ENCODE measurements at places on chromosomes 11 and 22.

DNA sequence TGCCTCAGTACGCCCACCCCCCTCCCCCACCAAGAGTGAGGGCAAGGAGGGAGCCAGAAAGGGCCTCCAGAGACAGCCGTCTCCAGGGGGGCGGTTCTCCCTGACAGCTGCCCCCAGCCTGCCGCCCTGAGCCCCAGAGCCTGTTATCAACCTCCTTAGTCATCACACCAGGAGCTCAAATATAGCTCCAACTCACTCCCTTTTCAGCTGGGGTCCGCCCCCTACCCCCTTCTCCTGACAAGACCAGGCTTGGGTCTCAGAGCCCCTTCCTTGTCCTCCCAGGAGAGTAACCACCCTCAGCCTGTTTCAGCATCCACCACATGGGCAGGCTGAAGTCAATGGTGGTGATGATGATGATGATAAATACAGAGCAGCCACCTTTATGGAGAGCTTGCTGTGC lies 2.5 kb upstream of the INPP5J start:
- DNase-seq = no peak

- peak; percentile 46 for DNase-seq
These were observed 21.1 kb downstream of the RTN4R start for GRCh38 chr22:20247010-20247505.

DNA sequence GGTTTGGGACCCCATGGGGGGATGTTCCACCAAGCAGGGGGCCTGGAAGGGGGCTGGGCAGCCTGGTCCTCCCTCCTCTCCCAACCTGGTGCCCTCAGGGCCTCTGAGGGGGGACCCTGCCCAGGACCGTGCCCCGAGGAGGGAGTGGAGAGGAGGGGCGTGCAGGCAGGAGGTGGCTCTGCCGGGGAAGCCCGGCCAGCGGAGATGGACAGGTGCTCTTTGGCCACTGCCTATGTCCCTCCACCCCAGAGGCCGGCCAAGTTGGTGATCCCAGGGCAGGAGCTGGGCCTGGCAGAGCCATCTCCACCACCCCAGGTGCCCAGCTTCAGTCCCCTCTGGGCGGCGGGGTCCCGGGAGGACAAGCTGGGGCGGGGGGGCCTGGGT lies 2.4 kb downstream of the MUC2 start:
- no peak for DNase-seq

DNA sequence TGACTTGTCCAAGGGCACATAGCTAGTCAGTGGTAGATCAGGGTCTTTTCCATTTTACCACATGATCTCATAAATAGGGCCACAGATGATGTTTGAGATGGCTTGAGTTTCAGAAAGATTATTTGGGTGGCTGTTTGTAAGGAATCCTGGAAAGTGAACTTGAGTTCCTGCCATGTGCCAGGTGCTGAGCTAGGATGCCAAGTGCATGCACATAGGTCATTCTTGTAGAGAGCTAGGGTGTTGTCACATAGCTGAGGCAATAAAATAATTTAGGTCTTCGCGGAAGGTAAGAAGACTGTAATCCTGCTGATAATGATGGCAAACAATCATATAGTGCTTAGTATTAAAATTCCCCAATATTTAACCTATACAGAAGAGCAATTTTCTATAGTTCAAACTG lies 1162.6 kb upstream of the TENM4 start:
- DNase-seq = no peak

- no peak for DNase-seq
These were observed 149.4 kb upstream of the SNX19 start for GRCh38 chr11:131065435-131066413.

- peak; percentile 87 for DNase-seq
These were observed at the start of gene KCNQ1OT1 for GRCh38 chr11:2699531-2700414. TSS of gene KCNQ1OT1 (minus strand) at chr11:2699994.

DNA sequence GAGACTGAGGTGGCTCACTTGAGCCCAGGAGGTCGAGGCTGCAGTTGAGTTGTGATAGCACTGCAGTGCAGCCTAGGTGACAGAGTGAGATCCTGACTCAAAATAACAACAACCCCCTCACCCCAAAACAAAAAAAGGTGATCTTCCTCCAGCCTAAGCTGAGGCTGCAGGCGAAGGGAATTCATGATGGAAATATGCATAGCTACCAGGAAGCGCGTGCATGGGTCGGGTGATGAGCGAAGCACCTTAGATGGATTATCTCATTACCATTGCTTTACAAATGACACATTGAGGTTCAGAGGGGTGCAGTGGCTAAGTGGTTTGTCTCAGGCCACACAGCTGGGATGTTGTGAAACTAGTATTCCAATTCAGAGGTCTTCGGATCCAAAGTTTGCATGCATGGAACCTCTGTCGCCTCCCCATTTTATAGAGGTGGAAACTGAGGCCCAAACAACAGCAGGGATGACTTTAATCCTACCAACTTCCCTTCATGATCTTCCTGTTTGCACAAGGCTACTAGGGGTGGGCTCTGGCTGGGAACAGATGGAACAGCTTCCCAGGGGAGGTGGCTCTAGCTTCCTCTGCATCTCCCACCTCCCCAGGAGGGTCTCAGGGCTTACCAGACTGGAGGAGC lies 4.6 kb downstream of the SLC29A2 start:
- DNase-seq = no peak

DNA sequence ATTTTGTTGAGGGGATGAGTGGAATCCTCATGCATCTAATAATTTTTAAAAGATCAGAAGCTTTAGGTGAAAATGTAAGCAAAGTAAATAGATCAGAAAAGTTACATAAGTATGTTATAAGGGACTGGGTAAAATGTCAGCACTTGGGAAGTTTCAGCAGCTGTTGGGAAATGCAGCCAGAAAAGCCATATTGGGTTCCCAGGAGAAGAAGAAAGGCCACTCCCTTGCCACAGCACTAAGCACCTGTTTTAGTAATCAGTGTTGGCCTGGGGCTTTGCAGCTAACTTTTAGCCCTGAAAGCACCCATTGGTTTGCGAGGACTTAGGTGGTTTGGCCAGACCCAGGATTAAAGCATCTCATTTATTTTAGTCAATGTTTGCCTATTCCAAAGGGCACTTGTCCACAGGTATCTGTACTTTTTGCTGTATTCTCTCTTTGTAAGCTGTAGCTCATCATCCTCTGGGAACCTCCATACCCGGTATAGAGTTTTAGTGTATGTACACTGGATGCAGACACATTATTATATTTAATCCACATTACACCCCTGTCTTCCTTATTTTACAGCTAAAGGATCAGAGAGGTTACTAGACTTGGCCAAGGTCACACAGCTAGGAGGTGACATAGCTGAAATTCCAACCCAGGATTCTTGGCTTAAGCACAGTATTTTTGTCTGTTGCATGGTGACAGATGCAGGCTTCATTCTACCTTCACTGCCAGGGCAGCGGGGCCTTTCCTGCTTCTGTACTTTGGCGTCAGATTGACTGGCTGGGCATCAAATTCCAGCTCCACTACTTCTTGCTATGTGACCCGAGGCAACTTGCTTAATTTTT lies 127.7 kb upstream of the SESN3 start:
- DNase-seq = no peak

- peak; percentile 86 for DNase-seq
These were observed 107.6 kb upstream of the ASPHD2 start for GRCh38 chr22:26321469-26321913.

- peak; percentile 42 for DNase-seq
These were observed 62.7 kb upstream of the HORMAD2 start for GRCh38 chr22:30017375-30018223.
